Dermis blood vessel endothelial cell (primary cell): ENCODE measurements at places on chromosomes 5 and 9. TPM values are rescaled to one million over a fixed set of nuclear protein-coding genes. Genes with fewer than 3 reads are reported as not detected.

FSTL4 gene
- total RNA-seq, result under 0.01 and 0.09 TPM in 2 replicates

DNAH5 gene
- 0.17 and 0.33 TPM in 2 replicates for total RNA-seq

HAPLN1 gene
- total RNA-seq, result under 0.01 TPM in 1 of 2 replicates, not detected in the other

EDIL3 gene
- total RNA-seq, result 0.65 and 1.5 TPM in 2 replicates

XPA gene
- 8.3 and 11.9 TPM in 2 replicates for total RNA-seq

SMIM32 gene
- total RNA-seq, result not detected in 2 replicates

CATSPER3 gene
- total RNA-seq, result 0.34 TPM in 1 of 2 replicates, not detected in the other

COL5A1 gene
- 8.0 and 9.5 TPM in 2 replicates for total RNA-seq

NRG2 gene
- 0.51 TPM in 2 replicates for total RNA-seq

TAF11L5 gene
- not detected in 2 replicates for total RNA-seq

IGFBPL1 gene
- total RNA-seq, result 0.17 and 0.23 TPM in 2 replicates

CEP78 gene
- total RNA-seq, result 18.5 and 29.8 TPM in 2 replicates

HAVCR1 gene
- total RNA-seq, result 0.28 and 1.0 TPM in 2 replicates

STING1 gene
- total RNA-seq, result 36.9 and 69.6 TPM in 2 replicates

PTGER4 gene
- 12.3 and 23.5 TPM in 2 replicates for total RNA-seq

CCDC127 gene
- total RNA-seq, result 5.6 and 6.7 TPM in 2 replicates

PCDHB8 gene
- 0.14 and 0.34 TPM in 2 replicates for total RNA-seq

CANX gene
- total RNA-seq, result 796 and 1,147 TPM in 2 replicates

RASGEF1C gene
- not detected in 2 replicates for total RNA-seq

CTXN3 gene
- not detected in 2 replicates for total RNA-seq

NXNL2 gene
- total RNA-seq, result 0.28 TPM in 1 of 2 replicates, not detected in the other

TSSK1B gene
- not detected in 2 replicates for total RNA-seq

NEUROG1 gene
- total RNA-seq, result not detected in 2 replicates

ZNF454 gene
- total RNA-seq, result 0.47 and 1.0 TPM in 2 replicates

PCDHAC2 gene
- total RNA-seq, result 0.28 and 0.34 TPM in 2 replicates

PTPDC1 gene
- 5.9 and 7.0 TPM in 2 replicates for total RNA-seq

RLN2 gene
- total RNA-seq, result 1.6 TPM in 1 of 2 replicates, not detected in the other

NR5A1 gene
- total RNA-seq, result not detected in 2 replicates

CEL gene
- total RNA-seq, result 0.14 and 0.17 TPM in 2 replicates

ARSK gene
- 2.7 TPM in 2 replicates for total RNA-seq

FOXD4L4 gene
- total RNA-seq, result 0.09 and 0.17 TPM in 2 replicates

PCDHGB2 gene
- 0.51 and 1.7 TPM in 2 replicates for total RNA-seq

SHISAL2B gene
- not detected in 2 replicates for total RNA-seq

SPATA31C1 gene
- total RNA-seq, result not detected in 2 replicates

IQGAP2 gene
- total RNA-seq, result 2.4 and 2.7 TPM in 2 replicates

LAMC3 gene
- total RNA-seq, result 0.51 and 4.7 TPM in 2 replicates

LRRC70 gene
- 48.4 and 60.8 TPM in 2 replicates for total RNA-seq

ZBED3 gene
- 3.6 and 6.1 TPM in 2 replicates for total RNA-seq

FAM13B gene
- 22.6 and 28.8 TPM in 2 replicates for total RNA-seq

CBY3 gene
- total RNA-seq, result not detected in 2 replicates

SYK gene
- under 0.01 TPM in 1 of 2 replicates, not detected in the other for total RNA-seq

PCDHA3 gene
- 0.14 and 0.17 TPM in 2 replicates for total RNA-seq
